Adrenal gland (tissue), 19 donors: ENCODE measurements at places on chromosomes 2 and 18. TPM values are rescaled to one million over a fixed set of nuclear protein-coding genes. Genes with fewer than 3 reads are reported as not detected.

CD207 gene
- polyA plus RNA-seq = not detected

NEU4 gene
- not detected for polyA plus RNA-seq

PLEKHH2 gene
- polyA plus RNA-seq = 7.6 TPM

DSG3 gene
- polyA plus RNA-seq = 0.17 TPM

PTPRM gene
- polyA plus RNA-seq = 77.2 TPM

TBR1 gene
- not detected for polyA plus RNA-seq

SUMO1 gene
- polyA plus RNA-seq = 96.4 TPM

BOLL gene
- not detected for polyA plus RNA-seq

SULT1C3 gene
- polyA plus RNA-seq = not detected

CROCC2 gene
- polyA plus RNA-seq = 0.32 TPM

FOXD4L1 gene
- polyA plus RNA-seq = 0.07 TPM

FHL2 gene
- 50.8 TPM for polyA plus RNA-seq

GBX2 gene
- not detected for polyA plus RNA-seq
